ENCODE measurements at places on chromosomes 2 and 18.

DNA sequence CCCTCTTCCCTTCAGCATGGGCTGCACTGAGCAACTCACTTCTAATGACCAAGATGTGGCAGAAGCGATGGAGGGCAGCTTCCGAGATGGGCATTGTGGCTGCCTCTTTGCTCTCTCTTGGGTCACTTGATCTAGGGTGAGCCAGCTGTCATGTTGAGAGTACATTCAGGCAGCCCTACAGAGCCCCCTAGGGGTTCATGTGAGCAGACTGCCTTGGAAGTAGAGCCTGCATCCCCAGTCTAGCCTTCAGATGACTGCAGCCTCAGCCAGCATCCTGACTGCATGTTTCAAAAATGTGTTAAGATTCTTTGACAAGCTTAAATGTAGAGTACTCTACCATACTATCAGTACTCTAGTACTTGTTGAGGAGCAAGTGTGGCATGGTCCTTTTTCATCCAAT, 143.9 kb downstream of the NCK2 start:
- DNase-seq: no peak

GRCh38 chr2:8437228-8437948, 244.5 kb upstream of the ID2 start:
- DNase-seq: no peak

DNA sequence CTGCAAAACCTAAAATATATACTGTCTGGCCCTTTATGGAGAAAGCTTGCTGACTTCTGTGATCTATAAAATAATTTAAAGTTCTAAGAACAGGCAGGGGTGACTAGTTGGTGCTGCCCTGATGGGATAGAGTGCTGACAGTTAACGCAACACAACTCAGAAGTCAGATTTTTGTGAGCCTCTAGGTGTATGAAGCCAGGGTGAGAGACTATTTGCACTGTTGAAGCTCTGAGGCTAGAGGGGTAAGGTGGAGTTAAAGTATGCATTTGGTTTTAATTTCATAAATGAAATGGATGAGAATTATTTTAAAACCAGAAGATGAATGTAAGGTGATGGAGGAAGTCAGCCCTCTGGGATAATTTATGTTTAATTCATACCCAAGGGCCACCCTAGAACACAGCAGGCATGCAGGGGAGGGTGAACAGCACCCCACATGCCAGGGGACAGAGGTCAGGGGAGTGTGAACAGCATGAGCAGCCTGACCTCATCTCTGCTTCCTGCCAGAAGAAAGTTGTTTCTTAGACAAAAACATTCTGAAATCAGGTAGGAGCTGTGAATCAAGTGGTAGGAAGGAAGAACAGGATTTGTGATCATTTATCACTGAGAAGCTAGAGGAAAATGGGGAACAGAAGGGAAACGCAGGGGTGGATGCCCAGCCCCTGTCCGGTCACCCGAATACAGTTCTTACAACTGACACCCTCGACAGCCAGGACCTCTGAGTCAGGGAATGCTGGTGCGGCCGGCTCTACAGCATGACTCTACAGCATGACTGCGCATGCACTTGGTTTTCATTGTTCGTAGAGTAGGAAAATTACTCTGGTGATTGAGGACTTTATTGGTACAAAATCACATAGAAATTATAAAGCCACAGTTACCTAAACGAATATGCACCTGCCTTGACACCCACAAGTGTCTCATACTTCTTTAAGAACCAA, 93.1 kb downstream of the MBP start:
- DNase-seq: no peak

DNA sequence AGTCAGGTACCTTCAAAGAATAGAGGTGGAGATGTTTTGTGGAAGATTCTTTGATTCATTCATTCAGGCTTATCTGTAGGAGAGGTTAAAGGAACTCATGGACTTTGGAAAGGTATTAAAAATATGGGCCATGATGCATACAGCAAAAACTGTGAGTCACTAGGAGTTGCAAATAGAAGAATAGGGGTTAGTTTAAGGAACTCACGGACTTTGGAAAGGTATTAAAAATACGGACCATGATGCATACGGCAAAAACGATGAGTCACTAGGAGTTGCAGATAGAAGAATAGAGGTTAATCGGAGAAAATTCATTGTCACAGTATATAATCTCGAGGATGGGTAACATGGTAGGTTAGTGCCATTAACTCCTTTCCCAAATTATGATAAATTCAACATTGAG, 41.2 kb downstream of the SLC9A2 start:
- DNase-seq: no peak

GRCh38 chr2:203599509-203599908, 64.4 kb upstream of the RAPH1 start:
- no peak for DNase-seq

DNA sequence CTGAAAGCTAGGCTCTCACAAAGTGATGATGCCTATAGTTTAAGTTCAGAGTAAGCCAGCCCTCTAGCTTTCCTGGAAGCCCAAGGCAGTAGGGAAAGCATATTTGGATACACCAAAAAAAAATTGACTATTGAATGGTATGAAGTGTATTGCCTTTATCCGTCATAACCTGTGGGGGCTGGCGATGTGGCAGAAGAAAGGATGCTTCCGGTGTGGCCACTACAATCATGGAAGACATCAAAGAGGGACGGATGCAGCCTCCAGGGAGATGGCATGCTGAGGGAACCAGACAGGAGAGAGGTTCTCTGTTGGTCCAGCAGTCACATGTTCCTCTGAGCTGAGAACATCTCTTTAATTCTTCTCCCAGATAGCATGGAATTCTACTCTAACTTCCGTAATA, 170.3 kb downstream of the TMEM18 start:
- DNase-seq: no peak

GRCh38 chr2:88686320-88686719, 5.2 kb upstream of the RPIA start:
- DNase-seq: no peak

DNA sequence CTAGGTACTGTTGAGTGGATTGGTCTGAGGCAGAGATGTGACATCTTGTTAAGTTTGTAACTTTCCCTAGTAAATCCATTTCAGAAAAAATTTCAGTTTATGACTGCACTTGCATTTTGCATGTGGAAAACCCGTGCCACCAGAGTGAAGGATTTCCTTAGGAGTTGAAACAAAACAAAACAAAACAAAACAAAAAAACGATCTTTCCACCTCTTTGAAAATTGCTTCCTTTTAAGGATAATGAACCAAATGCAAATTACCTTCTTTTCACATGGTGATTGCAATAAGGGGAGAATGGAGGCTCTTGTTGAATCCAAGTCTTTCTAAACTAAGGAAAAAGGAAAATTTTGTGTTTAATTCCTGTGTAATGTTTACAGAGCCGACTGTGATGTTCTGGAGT, 43.2 kb downstream of the PHLPP1 start:
- DNase-seq: no peak

GRCh38 chr2:72780477-72780876, 45.4 kb downstream of the EXOC6B start:
- no peak for DNase-seq

GRCh38 chr18:6928359-6928758, 189.2 kb downstream of the LAMA1 start:
- DNase-seq: no peak

- DNase-seq: no peak
These were observed 160.9 kb upstream of the MEIS1 start for GRCh38 chr2:66273933-66274490.

- no peak for DNase-seq
These were observed 98.7 kb upstream of the POU3F3 start for GRCh38 chr2:104755026-104755878.

- DNase-seq: no peak
These were observed 193.1 kb downstream of the SH3RF3 start for GRCh38 chr2:109322111-109322510.

- DNase-seq: no peak
These were observed 309.7 kb downstream of the XIRP2 start for GRCh38 chr2:167198009-167198408.

DNA sequence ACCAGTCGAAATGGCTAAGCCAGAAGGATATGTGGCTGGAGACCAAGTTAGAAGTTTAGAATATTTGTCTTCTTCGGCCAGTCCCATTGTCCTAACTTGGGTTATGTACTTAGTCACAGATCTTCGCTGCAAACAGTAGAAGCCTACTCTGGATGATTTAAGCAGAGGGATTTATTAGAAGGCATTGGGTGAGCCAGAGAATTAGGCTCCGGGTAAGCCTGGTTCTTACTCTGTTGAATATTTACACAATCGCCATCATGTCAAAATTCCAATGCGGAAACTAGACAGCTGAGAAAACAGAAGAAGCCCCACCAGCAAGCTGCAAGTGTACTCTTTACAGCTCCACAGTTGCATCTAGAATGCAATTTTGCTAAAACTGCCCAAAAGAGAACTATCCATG, 276.6 kb downstream of the CMPK2 start:
- DNase-seq: no peak
